ENCODE measurements at places on chromosomes 12 and 14.

- DNase-seq, result no peak
Observed at GRCh38 chr12:25384038-25384892, 133.5 kb upstream of the KRAS start.

DNA sequence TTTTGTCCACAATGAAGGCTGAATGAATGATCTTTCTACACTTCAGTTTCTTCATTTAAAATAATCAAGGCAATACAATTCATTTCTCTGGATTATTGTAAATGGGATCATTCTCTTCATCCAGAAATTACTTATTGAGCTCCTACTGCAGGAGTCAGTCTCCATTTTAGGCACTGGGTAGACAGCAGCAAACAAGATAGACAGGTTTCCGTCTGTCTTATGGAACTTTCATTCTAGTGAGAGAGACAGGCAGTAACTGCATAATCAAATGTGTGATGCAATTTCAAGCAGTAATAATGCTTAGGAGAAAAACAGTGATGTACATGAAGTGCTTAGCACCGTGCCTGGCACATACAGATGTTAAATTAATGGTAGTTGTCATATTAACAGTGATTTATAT, 118.9 kb downstream of the SUDS3 start:
- no peak for DNase-seq

GRCh38 chr12:7346551-7347225, 42.8 kb downstream of the ACSM4 start:
- no peak for DNase-seq

GRCh38 chr12:108511633-108512540, 3.2 kb upstream of the FICD start:
- DNase-seq, result peak; percentile 52

DNA sequence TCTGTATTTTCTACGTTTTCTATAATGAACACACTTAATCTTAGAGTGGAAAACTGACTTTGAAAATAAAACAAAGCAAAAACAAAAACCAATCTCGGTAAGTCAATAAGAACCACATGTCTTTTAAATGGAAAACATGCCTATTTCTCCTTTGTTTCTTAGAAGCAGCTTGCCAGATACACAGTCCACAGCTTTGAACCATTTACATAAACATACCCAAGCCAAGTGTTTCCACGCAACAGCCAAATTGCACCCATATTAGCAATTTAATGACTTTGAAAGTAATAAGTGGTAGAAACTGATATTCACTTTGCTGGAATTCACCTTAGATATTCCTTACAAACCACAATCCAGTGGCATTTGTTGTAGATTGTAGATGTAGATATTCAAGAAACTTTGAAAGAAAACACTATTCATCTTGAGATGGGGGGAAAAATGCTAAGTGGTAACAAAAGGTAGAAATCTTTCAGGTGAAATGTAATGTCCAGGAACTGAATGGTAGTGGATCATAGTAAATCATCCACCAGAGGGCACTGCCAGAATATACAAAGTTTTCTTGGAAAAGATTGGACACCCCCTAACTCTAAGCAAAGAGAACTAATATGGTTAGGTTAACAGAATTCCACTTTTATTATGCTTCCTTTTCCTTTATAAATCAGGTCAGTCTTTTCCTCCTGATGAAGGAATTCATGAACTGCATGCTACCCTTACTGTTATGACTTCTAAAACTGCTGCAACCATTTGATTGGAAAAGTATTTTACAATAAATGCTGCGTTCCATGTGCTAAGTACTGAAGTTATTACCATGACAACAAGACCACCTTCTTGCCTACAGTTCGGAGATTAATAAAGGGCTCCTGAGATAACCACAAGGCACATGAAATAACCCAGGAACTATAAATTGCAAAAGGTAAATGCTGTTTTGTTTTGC, 69.8 kb downstream of the RERG start:
- no peak for DNase-seq

DNA sequence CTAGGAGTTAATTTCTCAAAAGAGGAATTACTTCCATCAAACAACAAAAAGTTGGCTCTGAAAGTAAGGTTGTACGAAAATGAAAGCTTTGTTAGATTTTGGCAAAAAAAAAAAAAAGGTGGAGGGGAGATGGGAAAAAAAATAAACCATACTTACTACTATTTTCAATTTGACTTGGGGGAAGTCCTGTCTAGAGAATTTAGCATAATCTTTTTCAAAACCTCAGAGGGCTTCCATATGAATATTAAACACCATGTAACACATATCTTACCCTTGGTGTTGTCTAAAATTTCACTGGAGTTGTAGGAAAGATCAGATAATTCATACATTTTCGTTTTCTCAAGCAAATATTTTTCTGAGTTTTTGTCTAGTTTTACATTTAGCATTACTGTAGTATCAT, 17.5 kb downstream of the GRIP1 start:
- no peak for DNase-seq

- no peak for DNase-seq
Observed at GRCh38 chr12:23063206-23063605, 438.2 kb downstream of the ETNK1 start.

DNA sequence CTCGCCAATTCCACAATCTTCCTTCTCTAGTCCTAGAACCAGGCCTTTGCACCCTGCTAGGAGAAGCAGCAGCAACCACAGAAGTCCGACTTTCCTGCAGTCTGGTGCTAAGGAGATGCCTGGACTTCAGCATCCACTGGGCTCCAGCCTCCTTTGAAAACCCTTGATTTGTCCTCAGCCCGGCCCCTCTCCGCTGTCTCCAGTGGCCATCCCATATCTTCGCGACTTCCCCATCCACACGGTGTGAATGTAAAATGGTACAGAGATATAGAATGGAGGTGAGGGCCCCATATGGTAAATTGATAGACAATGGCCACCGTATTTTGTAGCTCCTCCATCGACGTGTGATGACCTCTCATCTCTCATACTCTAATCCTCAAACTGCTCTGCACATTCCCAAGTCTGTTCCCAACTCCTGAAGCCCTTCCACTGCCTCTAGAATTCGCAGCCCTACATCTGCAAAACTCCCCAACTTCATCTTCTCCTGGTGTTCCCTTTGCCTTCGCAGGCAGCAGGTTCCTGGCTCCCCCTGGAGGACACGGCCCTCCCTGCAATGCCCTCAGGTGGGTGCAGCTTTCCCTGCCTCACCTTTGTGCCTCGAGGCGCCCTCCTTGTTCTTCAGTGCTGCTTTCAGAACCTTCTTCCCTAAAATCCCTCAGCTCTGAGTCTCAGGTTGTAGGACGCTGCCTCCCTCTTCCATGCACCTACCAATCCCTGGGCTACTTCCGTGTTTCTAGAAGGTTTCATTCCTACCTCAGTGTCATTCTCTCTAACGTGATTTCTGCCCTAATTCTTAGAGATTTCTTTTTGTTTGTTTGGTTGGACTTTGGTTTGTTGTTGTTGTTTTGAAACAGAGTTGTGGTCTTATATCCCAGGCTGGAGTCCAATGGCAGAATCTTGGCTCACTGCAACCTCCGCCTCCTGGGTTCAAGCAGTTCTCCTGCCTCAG, 36.7 kb downstream of the TMBIM6 start:
- DNase-seq, result peak; percentile 68

GRCh38 chr12:33267641-33268040, 172.0 kb downstream of the SYT10 start:
- no peak for DNase-seq

DNA sequence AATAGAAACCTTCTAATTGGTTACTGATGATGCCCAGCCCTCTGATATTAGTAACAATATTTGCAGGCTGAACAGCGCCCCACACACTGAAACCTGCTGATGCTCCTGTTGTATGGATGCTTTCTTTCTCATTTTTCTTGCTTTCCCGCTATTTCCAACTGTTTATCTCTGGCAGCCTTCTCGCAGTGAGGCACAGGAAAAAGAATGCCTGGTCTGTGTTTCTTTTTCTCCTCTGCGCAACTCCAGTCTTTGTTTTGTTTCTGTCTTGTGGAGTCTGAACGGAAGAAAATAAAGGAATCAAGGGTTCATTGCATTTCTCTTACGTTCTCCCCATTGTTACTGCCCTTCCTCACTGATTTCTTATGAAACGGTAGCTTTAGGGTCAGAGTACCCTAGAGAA, 451.2 kb downstream of the EGLN3 start:
- DNase-seq, result no peak

- no peak for DNase-seq
Observed at GRCh38 chr12:57654042-57654441, 21.0 kb upstream of the B4GALNT1 start.

- no peak for DNase-seq
Observed at GRCh38 chr12:79155683-79156082, 291.1 kb downstream of the SYT1 start.

- no peak for DNase-seq
Observed at GRCh38 chr12:3869865-3870264, 3.3 kb downstream of the PARP11 start.

GRCh38 chr12:20524113-20524512, 155.8 kb downstream of the PDE3A start:
- DNase-seq, result no peak

DNA sequence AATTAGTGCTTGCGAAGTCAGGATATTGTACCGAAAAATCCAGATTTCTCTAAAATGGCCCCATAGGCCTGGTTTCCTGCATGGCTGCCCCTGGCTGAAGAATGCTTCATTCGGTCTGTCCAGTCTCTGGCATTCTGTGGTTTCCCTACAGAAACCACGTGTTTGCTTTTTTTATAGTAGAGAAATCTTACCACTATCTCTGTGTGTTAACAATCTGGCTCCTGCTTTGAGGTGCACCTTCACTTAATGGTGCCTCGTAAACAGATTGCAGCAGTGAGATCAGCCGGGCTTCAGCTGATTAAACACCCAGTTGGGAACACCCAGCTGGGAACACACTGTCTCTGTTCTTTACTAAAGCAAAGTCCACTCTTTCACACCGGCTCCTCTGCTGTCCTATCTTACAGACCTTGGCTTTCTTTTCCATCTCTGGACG, 6.7 kb upstream of the DNAAF2 start:
- no peak for DNase-seq

DNA sequence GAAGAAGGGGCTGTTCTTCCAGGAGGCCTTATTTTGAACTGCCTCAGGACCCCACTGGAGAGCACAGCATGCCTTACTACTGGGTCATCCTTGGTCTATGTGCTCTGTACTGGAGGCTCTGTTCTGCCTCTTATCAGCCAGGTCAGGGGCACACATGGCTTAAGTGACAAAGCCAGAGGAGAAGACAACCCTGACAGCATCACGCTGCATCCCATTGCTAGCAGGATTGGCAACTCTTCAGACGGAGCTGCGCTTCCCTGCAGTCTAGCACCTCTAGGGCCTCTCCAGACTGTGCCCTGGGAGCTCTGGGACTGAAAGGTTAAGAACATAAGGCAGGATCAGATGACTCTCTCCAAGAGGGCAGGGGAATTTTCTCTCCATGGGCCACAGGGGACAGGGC, 17.3 kb upstream of the TIGAR start:
- DNase-seq, result no peak

GRCh38 chr14:74616507-74616906, 4.5 kb upstream of the LTBP2 start:
- no peak for DNase-seq

DNA sequence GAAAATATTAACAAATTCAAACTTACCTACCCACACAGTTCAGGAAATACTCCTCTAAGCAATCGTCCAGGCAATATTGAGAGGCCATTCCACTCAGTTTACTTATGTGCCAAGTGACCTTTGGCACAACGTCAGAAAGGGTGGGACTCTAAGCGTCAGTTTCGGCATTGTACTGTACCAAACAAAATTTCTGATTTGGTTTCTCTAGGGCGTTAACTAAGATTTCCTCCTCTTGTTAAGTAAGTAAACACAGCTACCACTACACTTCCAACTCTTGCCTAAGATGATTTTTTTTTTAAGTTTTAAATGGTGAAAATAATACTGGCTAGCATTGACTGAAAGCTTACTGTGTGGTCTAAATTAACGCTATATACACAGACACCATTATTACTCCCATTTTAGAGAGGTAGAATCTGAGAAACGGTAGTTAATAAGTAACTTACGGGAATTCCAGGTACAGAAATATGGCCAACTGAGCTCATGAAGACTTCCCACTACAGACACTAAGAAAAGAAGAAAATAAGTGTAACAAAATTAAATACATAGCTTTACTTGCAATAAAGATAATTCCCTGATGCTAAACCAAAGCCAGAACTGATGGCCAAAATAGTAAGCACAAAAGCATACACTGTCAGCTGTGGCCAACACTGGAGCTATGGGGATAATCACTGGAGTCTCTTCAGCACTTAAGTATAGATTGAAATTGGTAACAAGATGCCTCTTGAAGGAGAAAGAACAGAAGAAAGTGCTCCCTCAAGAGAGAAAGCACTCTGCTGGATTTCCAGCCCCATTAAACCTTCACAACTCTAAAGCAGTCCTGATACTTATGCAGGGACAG, 76.1 kb downstream of the EPS8 start:
- no peak for DNase-seq

DNA sequence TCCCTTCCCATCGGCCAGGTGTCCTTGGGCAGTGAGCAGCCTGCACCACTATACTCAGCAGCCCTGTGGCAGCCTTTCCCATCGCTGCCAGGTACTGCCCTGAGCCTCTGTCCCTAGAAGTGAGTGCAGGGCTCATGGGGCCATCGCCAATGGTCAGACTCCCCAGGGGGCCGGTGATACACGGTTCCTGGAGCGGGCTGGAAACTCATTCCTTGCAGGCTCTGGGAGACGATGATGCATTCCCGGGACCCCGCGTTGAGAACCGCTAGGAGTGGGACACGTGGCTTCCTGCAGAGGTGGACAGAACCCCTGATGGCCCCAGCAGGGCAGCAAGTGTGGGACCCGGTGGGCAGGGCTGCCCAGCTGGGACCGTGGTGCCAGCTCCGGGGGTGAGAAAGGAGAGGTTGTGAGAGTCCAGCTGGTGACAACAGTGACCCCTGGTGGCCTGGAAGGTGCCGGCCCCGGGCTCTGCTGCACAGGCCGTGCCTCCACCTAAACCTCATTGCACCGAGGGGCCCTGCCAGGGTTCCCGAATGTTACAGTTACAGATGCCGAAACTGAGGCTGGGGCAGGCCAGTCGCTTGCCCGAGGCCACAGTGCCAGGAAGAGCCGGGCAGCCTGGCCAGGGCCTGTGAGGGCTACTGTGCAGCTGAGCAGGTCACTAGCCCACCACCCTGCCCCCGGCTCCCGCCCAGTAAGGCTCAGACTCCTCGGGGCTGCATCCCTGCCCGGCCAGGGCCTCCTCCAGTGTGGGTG, 33.8 kb downstream of the FBRSL1 start:
- peak; percentile 45 for DNase-seq

DNA sequence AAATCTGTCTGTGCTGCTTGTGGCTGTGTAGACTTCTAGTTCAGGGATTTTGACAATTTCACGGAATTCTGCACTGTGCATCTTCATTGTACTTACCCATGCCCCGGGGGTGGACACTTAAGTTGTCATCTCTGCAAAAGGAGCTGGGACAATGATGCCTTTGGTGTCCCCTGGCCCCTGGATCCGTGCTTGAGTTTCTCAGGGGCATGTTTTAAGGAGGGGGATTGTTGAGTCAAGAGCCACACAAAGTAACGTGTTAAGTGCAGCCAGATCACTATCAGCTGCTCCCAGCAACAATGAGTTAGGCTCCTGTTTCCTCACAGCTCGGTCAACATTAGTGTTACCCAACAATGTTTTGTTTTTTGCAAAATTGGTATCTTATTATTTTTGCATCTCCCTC, 305.0 kb upstream of the DIO3 start:
- DNase-seq, result no peak
